CD14-positive monocyte (primary cell): ENCODE measurements at places on chromosomes 7 and 10. TPM values are rescaled to one million over a fixed set of nuclear protein-coding genes. Genes with fewer than 3 reads are reported as not detected.

GRCh38 chr7:38147005-38147404 lies 31.0 kb upstream of the STARD3NL start:
- no peak for DNase-seq

- DNase-seq = no peak
Observed at GRCh38 chr10:488933-489215, 200.6 kb downstream of the DIP2C start.

- DNase-seq = no peak
Observed at GRCh38 chr10:125567529-125567928, 115.4 kb downstream of the TEX36 start.

DNA sequence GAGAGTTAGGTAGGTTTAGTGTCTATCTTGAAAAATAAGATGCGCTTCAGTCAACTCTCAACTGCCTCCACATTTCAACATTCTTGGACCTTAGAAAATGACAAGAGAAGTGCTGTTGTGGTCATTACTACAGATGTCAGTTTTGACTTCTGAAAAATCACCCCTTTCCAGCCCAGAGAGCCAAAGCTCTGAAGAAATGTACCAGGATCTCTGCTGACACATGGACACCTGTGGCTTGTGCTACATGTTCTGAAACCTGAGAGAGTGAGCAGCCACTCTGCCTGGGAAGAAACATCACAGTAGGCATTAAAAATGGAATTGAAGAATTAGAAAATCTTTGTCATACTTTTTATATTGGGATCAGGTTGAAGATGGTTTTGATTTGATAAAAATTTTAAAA lies 35.9 kb upstream of the FEZF1 start:
- DNase-seq = no peak

- DNase-seq = peak; percentile 72
Observed at GRCh38 chr7:74092964-74093471, 9.4 kb downstream of the LIMK1 start.

DNA sequence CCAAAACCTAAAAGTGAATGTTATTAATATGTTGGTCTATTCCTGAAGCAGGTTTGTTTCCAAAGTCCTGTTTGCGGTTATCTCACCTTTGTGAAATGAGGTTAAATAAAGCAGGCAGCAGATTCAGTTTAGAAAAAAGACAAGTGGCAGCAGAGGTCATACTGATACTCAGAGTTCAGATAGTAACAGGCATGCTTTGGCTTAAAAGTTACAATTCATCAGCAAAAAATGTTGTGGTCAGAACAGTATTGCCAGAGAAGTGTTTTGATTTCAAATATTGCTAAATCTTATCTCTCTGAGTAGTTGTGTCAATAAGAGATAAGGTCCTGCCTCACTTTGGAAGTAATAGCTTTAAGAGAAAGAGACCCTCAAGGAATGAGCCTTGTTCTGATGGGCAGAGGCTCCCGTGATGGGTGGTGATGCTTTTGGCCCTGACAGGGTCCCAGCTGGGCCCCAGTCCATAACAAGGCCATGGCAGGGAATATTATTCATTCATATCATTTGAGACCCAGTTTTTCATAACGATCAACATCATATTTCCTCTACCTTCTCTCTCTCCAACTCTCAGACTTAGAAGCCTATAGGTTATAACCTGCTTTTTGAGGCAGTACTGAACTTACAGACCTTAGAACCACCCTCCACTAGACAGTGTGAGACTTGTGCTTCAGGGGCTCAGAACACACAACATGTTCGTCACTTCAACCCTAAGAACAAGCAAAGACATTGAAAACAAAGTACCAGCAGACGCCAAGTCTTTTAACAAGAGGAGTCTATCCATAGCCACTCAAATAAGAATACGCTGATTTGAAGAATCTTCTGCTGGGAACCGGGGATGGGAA lies 58.5 kb upstream of the AHR start:
- no peak for DNase-seq

DNA sequence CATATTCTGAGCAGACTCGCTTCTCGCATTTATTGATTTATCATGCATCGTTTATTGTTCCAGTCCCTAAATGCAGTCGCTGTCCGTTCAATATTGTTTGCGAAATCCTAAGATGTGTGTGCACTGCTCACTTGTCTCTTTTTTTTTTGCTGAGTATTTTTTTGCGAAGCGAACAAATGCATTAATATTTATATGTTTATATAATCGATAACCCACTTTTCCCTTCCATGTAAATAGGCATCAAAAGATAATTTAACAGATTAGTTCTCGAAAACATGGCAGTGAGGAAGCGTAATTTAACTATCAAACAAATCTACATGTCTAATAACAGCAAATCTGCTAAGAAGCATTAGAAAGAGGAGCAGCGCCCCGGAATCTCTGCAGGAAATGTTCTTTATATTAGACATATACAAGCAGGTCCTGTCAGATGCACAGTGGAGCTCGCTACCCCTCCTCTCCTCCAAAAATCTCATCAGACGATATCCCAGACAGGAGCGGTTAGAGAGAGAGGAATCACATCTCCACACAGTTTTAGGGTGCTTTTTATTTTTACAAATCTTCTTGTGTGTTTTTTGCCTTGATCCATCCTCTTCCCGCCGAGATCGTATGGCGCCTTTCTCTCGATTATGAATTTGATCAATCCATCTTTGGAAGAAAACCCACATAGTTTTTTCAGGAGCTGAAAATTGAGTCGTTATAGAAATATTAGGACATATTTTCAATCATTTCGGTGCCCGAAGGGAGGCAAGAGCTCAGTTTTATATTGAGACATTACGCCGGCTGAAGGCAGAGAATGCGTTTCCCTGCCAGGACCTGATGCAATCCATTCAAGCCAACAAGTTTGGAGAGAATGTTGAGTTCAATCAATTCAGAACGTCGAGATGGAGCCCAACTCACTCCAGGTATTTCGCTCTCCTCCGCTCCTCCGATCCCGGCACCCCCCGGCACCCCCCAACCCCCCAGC lies at the start of gene ARID5B:
ARID5B (plus strand) TSS at position 871 of the 964 bp plus-strand sequence; CDS start at position 882, 11 bp downstream.
- peak; percentile 39 for DNase-seq

- peak; percentile 17 for DNase-seq
Observed at GRCh38 chr7:121000081-121000983, 11.8 kb downstream of the CPED1 start.

DNA sequence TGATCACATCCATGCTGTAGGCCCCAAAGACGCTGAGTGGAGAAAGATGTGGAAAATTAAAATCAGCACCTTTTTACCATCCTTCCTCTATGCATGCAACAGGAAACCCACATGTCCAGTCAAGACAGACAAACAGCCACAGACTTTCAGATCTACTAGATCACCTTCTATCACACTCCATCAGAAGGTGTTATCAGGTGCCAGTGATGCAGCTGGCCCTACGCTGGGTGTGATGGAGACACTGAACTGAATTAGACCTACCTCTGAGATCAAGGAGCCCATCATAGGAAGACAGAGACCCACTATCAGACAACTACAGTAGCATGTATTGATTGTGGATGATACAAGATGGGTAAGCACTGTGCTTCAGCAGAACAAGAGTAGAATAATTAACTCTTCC lies 15.5 kb downstream of the CYP3A4 start:
- no peak for DNase-seq

DNA sequence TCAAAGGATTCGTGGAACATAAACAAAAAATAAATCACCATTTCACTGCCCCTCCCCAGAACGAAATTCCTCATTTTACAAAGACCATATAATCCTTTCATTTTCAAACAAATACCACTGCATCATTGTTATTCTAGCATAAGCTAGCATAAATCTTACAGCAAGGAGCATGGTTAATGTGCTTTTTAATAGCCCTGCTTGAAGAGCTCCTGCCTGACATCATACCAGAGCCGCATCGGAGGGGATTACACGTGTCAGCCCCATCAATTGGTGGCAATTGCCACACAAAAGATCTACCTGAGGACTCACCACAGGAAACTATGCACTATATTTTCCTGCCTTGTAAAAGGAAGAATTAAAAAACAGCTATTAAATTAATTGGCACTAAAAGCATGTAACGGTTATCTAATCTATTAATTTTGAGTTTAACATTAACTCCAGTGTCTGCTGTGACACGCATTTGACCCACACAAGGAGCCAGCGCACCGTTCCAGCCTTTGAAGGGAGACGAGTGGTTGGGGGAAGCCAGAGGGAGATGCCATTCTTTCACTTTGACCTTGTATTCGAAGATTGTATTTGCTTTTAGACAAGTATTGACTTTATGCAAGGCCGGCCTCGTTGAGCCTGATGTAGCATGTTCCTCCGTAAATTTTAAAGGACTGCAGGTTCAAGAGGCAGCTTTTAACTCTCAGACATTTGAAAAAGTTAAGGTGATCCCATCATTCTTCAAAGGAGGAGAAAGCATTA lies 261.1 kb upstream of the RNF32 start:
- DNase-seq = no peak

DNA sequence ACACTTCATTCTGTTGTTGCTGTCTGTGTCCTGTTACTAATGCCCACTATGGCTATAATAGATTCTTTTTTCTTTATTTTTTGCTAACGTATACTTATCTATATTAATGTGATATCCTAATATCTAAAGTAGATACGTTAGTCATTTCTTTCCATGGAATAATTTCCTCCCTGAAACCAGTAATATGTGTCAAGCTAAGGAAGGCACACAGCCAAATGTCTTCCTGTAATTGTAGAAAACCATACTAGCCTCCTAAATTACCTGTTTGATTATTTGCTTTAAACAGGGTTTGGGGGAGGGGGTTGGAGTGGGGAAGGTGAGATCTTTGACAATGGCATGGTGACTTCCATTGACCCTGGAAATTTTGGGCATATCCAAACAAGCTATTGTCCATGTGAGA lies 56.4 kb downstream of the THNSL1 start:
- DNase-seq = no peak

- no peak for DNase-seq
Observed at GRCh38 chr10:99224766-99225165, 10.9 kb downstream of the HPSE2 start.

GRCh38 chr7:92987095-92987494 lies 130.7 kb downstream of the SAMD9 start:
- DNase-seq = no peak

DNA sequence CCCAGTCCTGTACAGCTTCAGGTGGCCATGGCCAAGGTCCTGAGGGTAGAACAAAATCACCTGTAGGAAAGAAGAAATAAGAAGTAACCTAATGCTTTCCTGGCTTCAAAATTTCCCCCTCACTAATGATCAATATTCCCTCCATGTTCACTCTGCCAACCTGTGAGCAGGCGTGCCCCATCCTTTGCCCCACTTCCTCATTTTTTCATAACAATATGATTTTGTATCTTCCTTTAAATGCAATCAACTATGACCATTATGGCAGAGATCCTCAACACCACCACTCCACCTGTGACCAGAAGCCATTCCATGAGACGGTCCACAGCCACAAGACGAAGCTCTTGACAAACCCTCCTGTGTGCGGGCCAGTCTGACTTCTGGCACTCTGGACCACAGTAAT lies 7.0 kb downstream of the MSS51 start:
- DNase-seq = no peak

DNA sequence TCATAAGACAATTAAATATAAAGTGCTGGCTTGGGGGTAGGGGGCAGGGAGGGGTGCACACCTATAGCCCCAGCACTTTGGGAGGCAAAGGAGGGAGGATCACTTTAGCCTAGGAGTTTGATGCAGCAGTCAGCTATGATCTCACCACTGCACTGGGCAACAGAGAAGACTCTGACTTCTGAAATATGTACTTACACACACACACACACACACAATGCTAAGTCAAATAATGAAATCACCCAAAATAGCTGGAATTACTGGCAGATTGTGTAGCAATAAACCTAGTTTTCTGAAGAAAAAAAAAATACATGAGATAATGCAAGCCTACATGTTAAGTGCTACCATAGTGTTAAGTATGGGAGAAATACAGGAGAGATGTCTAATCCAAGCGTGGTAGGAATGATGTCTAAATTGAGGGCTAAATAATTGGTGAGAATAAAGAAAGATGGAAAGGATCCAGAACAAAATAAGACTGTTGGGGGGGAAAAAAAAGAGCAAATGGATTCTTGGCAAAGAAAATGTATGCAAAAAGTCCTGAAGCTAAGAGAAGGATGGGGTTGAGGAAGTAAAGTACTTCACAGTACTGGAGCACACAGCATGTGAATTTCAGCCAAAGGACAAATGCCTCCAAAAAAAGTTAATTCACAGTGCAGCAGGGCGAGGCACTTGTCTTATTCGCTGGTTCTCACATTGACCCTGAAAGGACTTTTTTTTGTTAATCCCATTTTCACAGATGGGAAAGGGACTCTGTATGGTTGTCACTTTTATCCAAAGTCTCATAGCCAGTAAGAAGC lies 73.9 kb downstream of the IGF2BP3 start:
- no peak for DNase-seq

DNA sequence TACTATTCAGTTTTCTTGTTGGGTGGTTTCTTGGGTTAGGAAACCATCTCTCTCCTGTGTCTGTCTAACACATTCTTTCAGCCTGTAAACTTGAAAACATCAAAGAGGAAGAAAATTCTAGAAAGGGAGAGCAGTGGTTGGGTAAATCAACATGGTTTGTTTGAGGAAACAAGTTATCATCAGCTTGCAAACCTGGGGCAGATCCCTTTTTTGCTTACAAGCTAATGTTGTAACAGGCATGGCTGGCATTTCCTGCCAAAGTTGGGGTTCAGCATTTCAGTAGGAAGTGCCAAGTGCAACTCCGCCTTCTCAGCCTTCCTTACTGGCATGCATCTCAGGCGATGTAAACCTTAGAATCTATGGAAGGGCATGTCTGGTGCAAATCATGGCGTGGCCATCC lies 112.6 kb downstream of the EEPD1 start:
- peak; percentile 94 for DNase-seq

DNA sequence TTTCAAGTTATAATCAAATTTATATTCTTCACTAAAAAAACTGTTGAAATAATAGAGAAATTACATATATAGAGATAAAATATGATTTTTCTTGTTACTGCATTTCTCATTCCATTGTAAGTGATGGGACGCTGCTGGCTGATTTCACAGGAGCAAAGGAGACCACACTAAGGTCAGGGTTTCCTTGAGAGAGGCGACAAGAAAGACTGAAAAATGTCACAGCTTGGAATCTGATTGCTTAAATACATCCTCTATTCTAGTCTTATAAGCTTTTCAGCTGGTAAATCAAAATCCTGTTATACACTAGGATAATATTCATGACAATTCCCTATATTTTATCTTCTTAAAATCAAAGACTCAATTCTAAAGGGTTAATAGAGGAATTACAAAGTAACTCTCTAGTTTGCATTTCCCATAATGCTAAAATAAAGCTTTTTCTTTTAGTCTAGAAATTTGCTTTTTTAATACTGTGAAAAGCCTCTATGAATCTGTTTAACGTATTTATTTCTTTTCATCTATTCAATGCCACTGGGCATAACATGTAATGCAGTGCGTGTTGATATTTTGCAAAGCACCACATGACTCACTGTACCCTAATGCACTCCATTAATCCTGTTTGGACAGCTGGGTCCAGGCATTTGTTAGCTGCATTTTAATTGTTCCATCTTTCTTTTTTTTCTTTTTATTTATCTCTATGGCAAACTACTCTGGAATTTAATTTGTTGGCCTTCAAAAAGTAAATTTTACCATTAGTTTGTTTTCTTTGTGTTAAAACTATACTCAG lies 81.7 kb downstream of the RNF32 start:
- DNase-seq = no peak

Gene GRM8
- polyA plus RNA-seq = not detected in 2 replicates

Gene AKR1D1
- polyA plus RNA-seq = not detected in 2 replicates

Gene MCMBP
- 96.7 TPM for polyA plus RNA-seq

Gene NEUROD6
- polyA plus RNA-seq = not detected

Gene OPN4
- not detected for polyA plus RNA-seq

Gene AMZ1
- polyA plus RNA-seq = 0.09 TPM
